ENCODE measurements at places on chromosomes 16 and 17.
A peak's percentile ranks its signal among the peaks of the same experiment; 100 is the strongest.

- no peak overlapping the region for H3K27ac ChIP-seq
- H3K36me3 ChIP-seq = no peaks in the 10 kb centered on the region
- DNase-seq = no peak
- H3K4me3 ChIP-seq = no peak overlapping the region
- peaks cover 53% of the 10 kb centered on the region for H3K4me1 ChIP-seq
These were observed 242.3 kb upstream of the TBX2 start for GRCh38 chr17:61157246-61157886.

DNA sequence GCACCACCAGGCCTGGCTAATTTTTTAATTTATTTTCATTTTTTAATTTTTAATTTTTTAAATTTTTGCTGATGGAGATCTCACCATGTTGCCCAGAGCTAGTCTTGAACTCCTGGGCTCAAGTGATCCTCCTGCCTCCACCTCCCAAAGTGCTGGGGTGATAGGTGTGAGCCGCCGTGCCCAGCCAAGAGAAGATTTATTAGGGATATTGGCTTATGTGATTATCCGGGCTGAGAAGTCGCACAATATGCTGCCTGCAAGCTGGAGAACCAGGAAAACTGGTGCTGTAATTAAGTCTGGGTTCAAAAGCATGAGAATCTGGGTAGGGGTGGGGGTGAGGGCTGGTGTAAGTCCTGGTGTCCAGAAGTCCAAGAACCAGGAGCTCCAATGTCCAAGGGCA lies 2.5 kb upstream of the C16orf90 start:
- H3K27ac ChIP-seq = no peak overlapping the region
- peaks cover 11% of the 10 kb centered on the region for H3K4me1 ChIP-seq
- H3K27me3 ChIP-seq = no peaks in the 10 kb centered on the region
- no peaks in the 10 kb centered on the region for H3K36me3 ChIP-seq

DNA sequence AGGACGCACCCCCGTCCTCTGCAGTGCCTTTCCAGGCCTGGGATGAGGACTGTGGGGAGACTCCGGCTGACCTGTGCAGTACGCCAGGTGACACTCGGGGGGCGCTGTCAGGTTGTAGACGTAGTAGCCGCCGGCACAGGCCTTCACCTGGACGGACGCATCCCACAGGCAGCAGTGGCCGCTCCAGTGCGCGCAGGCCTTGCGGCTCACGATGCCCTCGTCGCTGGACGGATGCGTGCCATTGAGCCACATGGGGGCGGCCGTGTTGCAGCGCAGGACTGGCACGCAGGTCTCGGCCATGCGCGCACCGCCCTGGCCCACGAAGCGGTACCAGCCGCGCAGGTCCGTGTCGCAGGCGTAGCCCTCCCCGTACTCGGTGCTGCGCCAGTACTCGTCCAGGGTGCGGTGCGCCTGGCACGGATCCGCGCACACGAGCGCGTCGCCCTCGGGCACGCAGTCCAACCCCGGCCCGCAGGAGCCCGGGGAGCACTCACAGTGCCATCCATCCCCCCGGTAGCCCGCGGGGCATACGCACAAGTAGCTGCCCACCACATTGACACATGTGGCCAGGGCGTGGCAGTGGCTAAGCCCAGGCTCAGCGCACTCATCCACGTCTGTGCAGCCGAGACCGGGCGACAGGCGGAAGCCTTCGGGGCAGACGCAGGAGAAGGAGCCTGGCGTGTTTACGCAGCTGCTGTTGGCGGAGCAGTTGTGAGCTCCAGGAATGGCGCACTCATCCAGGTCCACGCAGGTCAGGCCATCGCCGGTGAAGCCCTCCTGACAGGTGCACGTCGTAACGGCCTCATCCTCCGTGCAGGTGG lies 3.9 kb downstream of the UMOD start:
- H3K27ac ChIP-seq = no peak overlapping the region
- H3K27me3 ChIP-seq = peaks cover 6% of the 10 kb centered on the region
- DNase-seq = no peak
- H3K4me3 ChIP-seq = no peak overlapping the region

DNA sequence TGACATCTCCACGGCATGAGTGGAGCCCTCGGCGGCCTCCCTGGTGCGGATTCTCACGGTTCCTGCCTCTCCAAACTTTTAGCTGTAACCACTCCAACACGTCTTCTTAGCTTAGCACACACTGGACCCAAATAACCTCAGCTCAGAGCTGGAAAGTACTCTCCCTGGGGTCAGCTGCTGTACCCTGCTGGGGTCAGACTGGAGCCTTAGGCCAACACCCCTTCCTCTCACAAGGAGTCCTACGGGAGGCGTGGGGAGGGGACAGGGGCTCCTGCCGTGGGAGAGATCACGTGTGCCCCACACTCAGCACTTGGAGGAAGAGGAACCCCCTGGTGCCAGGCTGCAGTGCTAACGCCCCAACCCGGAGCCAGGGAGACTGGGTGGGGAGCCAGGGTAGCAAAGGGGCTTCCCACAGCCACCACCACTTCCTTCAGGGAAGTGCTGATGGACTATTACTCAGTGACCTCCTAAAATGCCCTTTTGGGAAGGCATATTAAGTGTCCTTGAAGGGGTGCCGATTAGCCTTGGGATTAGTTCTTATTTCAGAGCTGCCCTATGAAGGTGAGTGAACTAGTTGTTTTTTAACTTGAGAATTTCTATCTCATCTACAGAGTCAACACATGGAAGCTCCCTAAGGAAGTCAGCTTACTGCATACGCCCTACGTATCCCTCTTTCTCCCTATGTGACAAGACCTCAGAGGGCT lies 124.0 kb downstream of the HIC1 start:
- H3K27ac ChIP-seq = no peak overlapping the region
- no peak overlapping the region for H3K4me3 ChIP-seq
- DNase-seq = no peak
- peaks cover 51% of the 10 kb centered on the region for H3K4me1 ChIP-seq

GRCh38 chr16:75774197-75774596 lies 47.9 kb upstream of the CPHXL start:
- H3K27me3 ChIP-seq = no peaks in the 10 kb centered on the region
- H3K4me1 ChIP-seq = no peaks in the 10 kb centered on the region
- H3K36me3 ChIP-seq = no peaks in the 10 kb centered on the region
- no peak overlapping the region for H3K27ac ChIP-seq
- no peak for DNase-seq
- no peak overlapping the region for H3K4me3 ChIP-seq

DNA sequence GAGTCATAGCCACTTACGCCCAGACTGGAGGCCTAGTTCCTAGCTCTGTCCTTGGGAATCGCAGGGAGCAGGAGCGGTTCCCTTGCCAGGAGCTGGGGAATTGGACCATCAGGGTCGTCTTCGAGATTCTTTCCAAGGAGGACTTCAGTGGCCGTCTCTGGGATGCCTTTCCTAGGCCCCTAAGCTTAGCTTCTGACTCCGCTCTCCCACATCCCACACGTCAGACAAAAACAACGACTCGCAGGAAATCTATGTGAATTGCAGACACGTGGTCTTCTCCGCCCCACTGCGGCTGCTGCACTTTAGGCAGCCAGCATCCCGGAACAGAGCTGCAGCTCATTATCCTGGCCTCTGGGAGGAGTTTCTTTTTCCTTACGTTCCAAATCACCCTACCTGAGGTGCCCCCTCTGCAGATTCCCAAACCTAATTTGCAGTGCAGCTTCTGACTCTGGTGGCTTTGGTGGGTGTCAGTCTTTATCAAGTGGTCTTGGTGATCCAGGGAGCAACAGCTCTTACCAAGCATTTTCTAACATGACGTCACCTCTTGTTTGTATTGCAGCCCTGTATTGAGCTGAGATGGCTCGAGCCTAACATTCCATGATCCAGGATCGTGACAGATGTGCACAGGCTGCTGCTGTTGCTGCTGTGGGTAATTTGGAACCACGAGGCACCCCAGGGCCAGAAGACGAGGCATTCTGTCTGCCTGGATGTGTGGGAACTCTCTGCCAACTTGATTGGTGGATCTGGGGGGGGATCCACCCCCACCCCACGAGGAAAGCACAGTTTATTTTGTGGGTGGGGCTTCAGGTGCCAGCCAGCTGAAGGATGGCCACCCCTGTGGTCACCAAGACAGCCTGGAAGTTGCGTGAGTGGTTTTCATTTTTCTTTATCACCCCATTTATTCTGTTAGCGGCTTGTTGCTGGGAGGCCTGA lies 1.1 kb downstream of the KATNB1 start:
- H3K4me1 ChIP-seq = peaks cover 17% of the 10 kb centered on the region
- no peaks in the 10 kb centered on the region for H3K27me3 ChIP-seq
- peak overlapping the region; percentile 94 for H3K4me3 ChIP-seq

GRCh38 chr17:67244431-67245072 lies 444 bp downstream of the HELZ start:
- peaks cover 2% of the 10 kb centered on the region for H3K36me3 ChIP-seq
- peaks cover 34% of the 10 kb centered on the region for H3K4me1 ChIP-seq
- DNase-seq = no peak

DNA sequence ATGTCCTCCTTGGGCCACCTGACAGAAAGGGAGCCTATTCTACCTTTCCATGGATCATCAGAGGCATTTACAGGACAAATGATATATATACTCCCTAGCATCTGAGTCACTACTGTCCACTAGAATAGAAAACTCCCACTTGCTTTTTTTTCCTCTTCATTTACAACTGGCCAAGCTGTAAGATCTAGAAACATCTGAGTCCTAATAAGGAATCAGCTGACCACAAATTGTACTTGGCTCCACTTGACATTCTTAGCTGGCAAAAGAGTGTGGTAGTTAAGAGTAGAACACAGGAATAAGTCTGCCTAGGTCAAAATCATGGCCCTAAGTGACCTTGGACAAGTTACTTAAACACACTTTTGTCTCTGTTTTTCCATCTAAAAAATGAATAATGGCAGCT lies 5.2 kb downstream of the RUSF1 start:
- no peaks in the 10 kb centered on the region for H3K27me3 ChIP-seq
- no peak overlapping the region for H3K4me3 ChIP-seq
- no peak for DNase-seq
- peaks cover 11% of the 10 kb centered on the region for H3K4me1 ChIP-seq
- no peak overlapping the region for H3K27ac ChIP-seq

GRCh38 chr16:50917950-50918703 lies 176.2 kb downstream of the CYLD start:
- no peak for DNase-seq
- no peak overlapping the region for H3K27ac ChIP-seq
- no peak overlapping the region for H3K4me3 ChIP-seq
- no peaks in the 10 kb centered on the region for H3K4me1 ChIP-seq
- H3K36me3 ChIP-seq = no peaks in the 10 kb centered on the region

- H3K4me3 ChIP-seq = no peak overlapping the region
- H3K27me3 ChIP-seq = no peaks in the 10 kb centered on the region
- peaks cover 32% of the 10 kb centered on the region for H3K36me3 ChIP-seq
- DNase-seq = no peak
These were observed 13.1 kb downstream of the POLR2A start for GRCh38 chr17:7497228-7497627.

DNA sequence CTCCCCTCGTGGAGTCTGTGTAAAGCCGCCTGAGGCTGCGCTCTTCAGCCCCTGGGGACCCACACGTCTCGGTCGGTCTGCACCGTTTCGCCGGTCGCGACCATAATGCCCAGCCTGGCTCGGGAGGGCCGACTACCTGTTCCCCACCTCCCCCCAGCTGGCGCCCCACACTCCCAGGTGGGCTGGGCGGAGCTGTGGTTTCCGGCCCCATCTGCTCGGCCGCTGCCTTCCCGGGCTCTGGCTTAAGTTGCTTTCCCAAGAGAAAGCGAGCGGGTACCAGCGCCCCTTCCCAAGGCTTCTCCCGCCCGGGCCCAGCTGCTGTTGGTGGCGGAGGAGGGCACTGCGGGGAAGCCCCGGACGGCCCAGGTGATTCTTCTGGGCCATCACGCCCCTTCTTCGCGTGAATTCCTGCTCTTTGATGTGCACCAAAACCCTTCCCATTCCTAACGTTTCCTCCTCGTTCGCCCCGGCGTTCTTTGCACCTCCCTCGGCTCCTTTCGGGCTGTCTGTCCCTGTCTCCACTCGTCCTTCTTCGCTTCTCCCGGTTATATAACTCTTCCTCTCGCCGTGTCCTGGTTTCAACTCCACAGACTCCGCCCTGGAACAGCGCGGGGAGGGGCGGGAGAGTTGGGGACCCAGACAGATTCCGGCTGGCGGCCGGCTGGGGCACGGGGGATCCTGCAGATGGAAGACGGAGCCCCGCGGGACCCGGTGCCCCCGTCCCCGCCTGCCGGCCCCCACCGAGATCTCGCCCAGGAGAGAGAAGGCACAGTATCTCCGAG lies 2.0 kb downstream of the KDM6B start:
- DNase-seq = no peak
- H3K27me3 ChIP-seq = peaks cover 17% of the 10 kb centered on the region
- H3K27ac ChIP-seq = peak overlapping the region; percentile 96
- H3K36me3 ChIP-seq = peaks cover 9% of the 10 kb centered on the region

DNA sequence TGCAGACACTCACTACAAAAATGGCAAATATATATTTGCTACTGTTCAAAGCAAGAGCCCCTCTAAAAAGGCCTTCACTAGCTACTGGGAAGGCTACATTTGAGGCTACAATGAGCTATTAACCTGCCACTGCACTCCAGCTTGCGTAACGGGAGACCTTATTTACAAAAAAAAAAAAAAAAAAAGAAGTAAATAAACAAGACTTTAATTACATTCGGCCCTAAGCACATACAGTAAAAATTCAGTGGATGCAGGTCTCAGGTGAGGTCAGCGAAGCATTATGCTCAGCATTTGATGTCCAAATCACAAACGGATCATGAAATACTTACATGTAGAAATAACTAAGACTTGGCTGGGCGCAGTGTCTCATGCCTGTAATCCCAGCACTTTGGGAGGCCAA lies 26.7 kb upstream of the LCMT1 start:
- no peak for DNase-seq
- no peaks in the 10 kb centered on the region for H3K36me3 ChIP-seq
- H3K4me1 ChIP-seq = no peaks in the 10 kb centered on the region
- H3K4me3 ChIP-seq = no peak overlapping the region

- H3K4me3 ChIP-seq = no peak overlapping the region
- H3K4me1 ChIP-seq = no peaks in the 10 kb centered on the region
- no peaks in the 10 kb centered on the region for H3K36me3 ChIP-seq
- H3K27me3 ChIP-seq = peaks cover 6% of the 10 kb centered on the region
- DNase-seq = no peak
- no peak overlapping the region for H3K27ac ChIP-seq
These were observed 23.5 kb downstream of the CACNG5 start for GRCh38 chr17:66858226-66859083.

DNA sequence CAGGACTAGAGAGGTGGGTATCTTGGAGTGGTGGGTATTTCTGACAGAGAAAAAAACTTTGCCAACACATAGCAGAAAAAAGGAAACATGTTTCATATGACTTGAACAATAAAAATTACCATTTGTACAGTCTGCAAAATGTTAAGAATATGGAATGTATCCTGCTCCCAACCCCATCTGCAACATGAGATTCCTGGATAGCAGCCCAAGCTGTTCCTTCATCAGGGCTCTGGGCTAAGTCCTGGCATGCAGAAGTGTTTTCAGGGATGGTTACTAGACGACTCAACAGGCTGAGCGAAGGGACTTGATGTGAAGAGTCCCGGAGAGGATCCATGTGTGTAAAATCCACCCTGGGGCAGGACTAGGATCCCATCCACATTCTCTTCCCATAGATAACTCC lies 121.0 kb upstream of the IRX3 start:
- no peak for DNase-seq
- no peaks in the 10 kb centered on the region for H3K36me3 ChIP-seq
- no peak overlapping the region for H3K4me3 ChIP-seq
- H3K4me1 ChIP-seq = no peaks in the 10 kb centered on the region
- no peak overlapping the region for H3K27ac ChIP-seq

All from progenitor cell of endocrine pancreas (in vitro differentiated cells).